Cardiac septum (tissue), 1 donor: ENCODE measurements at places on chromosomes 12 and 14. TPM values are rescaled to one million over a fixed set of nuclear protein-coding genes. Genes with fewer than 3 reads are reported as not detected.

Gene ZNF740
- total RNA-seq: 19.2 TPM

DNA sequence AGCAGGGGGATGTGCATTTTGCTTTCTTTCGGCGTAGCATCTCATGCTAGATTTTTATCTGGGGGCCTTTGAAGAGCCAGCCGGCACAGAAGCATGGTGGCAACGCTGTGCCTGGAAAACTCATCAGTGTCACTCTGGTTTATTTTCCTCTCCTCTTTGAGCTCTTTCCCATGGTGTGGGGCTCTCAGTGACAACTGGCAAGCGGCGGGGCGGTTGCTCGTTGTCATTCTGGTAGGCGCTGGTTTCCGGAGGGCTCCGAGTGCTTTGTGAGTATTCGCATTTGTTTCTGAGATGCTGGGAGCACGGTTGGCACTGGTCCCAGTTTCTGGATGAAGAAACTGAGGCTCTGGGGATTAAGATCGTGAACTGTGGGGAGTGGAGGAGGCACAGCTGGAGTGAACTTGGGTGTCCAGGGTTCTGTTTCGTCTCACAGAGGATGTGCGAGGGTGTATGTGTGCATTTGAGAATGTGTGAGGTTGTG, 23.3 kb downstream of the TPCN1 start:
- no peak for DNase-seq

GRCh38 chr12:4202918-4203317, 70.6 kb upstream of the CCND2 start:
- no peak for DNase-seq

- DNase-seq: no peak
Observed at GRCh38 chr12:125267114-125267513, 201.9 kb downstream of the AACS start.

Gene INHBC
- not detected for total RNA-seq

DNA sequence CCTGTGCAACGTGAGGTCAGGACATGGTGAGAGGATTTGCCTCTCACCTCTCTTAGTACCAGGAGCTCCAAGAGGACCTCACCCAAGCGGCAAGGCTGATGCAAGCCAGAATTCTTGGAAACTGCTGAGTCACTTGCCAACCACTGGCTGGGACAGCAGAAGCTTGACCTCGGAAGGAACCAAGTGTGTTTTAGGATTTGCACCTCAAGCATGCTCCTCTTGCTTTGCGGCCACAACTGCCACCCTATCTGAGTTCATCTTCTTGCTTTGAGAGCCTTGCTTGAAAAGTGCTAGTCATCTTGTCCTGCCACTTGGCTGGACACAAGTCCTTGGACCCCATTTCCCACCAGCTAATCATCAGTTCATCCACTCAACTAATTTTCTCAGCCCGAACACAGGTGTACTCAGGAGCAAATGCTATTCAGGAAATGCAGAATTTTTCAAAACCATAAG, 195.8 kb downstream of the SLC25A21 start:
- DNase-seq: no peak

DNA sequence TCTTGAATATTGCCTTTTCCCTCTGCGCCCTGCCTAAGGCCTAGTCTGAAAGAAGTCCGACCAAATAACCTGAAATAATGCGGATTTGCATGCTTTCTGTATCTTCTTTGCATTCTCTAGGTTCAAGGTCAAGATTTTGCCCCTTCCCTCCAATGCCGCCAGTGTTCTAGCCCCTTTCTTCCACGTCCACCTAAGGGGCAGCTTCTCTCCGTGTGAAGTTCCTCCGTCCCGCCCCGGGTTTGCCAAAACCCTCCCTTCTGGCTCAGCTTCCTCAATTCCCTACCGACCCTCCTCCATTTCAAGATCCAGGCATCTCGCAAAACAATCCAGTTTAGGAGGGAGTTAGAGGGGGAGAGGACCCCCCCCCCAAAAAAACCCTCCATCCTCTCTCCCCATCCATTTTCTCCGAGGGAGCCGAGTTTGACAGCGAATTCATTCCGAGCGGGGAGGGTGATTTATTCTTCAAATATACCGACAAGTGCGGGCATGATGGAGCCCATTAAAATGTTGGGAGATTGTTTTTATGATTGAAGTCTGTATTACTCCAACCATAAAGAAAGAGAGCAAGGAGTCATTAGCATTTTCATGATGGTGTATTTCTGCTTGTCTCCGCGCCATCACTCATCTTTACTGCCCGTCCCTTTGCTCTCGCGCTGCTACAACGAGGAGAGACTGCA, 20.9 kb upstream of the ATP5MC2 start:
- no peak for DNase-seq

- DNase-seq: no peak
Observed at GRCh38 chr12:8628731-8629130, 16.1 kb upstream of the AICDA start.

DNA sequence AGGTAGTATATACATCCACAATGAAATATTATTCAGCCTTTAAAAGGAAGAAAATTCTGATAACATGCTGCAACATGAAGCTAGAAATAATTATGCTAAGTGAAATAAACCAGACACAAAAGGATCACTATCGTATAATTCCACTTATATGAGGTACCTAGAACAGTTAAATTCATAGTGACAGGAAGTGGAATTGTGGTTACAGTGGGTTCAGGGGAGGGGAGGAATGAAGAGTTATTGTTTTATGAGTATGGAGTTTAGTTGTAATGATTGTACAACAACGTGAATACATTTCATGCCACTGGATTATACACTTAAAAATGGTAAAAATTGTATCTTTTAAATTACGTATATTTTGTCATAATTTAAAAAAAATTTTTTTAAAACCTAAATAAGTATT, 21.0 kb downstream of the EEA1 start:
- no peak for DNase-seq

DNA sequence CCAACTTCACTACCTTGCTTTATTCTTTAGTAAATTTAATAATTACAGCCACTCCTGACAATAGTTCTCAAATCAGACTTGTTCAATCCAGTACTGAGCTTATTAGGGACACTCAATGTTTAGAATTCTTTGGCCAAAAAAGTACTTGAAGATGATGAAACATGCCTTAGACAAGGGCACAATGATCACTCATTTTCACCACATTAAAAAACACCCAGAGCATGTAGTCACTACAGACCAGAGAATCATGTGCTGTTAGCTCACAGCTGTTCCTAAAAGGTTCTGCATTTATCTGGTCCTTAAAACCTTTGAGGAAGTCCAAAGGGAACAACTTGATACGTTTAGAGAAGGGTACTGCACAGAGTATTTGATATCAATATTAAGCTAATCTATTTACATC, 98.7 kb downstream of the INSM2 start:
- DNase-seq: no peak

DNA sequence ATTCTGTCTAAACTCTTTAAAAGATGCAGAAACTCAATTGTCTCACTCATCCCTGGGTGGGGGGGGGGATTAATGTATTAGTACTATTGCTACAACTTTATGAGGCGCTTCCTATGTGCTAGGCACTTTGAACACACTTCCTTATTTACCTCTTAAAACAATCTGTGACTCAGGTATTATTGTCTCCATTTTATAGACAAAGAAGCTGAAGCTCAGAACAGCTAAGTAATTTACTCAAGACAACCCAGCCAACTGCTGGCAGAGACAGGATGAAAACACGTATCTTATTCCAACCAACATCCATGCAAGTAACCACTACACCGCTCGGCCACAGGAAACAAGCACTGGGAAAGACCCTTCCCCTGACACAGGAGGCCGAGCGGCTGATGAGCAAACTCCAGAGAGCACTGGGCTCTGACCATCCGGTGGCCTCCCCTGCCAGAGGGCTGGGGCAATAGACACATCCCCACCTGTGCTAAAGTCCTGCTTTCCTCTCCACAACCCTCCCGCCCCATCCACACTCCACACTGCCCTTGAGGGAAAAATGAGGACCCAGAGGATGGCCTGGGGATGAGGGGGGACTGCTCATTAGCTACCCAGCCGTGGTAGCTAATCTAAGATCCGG, 244.2 kb downstream of the DPF3 start:
- no peak for DNase-seq

DNA sequence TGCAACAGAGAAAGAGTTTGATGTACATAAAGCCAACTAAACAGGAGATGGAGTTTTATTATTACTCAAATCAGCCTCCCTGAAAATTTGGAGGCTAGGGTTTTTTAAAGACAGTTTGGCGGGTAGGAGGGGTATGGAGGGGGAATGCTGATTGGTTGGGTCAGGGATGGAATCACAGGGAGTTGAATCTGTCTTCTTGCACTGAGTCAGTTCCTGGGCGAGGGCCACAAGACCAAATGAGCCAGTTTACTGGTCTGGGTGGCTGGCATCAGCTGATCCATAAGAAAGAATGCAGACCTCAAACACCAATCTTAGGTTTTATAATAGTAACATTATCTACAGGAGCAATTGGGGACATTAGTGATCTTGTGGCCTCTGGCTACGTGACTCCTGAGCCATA, 64.9 kb downstream of the RIN3 start:
- DNase-seq: no peak

DNA sequence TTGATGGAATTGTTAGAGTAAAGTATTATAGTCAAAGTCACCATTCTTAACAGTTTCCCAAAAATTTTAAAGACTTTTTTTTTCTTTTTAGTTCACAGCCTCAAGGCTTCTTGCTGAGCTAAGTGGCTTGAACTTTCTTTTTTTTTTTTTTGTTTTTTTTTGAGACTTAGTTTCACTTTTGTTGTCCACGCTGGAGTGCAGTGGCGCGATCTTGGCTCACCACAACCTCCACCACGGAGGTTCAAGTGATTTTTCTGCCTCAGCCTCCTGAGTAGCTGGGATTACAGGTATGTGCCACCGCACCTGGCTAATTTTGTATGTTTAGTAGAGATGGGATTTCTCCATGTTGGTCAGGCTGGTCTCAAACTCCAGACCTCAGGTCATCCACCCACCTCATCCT, 92.8 kb downstream of the SETD3 start:
- DNase-seq: no peak

DNA sequence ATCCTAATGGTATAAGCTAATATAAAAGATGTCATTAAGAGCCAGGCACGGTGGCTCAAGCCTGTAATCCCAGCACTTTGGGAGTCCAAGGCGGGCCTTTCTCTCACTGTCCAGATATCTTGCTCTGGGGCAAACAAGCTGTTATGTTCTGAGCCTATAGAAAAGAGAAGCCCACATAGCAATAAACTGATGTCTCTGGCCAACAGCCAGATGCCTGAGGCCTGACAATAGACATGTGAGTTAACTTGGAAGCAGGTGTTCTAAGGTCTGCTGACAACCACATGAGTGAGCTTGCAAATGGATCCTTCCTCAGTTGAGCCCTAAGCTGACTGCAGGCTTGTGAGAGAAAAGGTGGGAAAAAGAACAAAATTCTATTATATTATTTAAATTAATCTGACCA, 25.0 kb downstream of the YAF2 start:
- DNase-seq: no peak

Gene IRAK3
- 3.2 TPM for total RNA-seq

GRCh38 chr14:96267336-96267735, 11.3 kb downstream of the BDKRB1 start:
- DNase-seq: no peak

Gene CHURC1
- total RNA-seq: 82.6 TPM

DNA sequence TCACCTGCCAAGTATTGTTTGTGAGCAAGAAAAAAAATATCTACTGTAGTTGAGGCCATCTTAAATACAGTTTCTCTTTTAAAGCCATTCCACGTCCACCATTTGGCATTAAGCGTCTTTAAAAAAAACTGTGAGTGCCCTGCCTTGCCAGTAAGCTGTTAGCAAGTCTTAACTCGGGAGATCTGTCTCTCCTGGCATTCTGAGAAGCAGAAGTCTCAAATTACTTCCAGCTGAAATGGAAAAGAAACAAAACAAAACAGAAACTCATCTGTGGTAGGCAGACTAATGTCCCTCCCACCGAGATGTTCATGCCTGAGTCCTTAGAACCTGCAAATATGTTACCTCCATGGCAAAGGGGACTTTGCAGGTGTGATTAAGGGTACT, 126.2 kb downstream of the CRADD start:
- no peak for DNase-seq

DNA sequence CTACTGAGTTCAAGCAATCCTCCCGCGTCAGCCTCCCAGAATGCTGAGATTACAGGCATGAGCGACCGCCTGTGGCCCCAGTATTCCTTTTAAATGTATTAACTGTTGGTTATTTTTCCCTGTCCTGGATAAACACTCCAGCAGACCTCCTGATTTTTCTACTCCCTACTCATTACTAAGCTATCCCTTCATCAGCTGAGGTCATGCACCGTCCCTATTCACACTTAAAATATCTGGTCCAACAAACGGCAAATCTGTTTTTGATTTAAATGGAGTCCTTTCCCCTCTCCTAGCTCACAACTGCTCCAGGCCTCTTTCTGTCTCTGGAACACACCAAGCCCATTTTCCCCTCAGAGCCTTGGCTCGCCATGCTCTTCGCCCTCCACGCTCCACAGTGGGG, 1003.3 kb upstream of the TMEM132C start:
- no peak for DNase-seq

DNA sequence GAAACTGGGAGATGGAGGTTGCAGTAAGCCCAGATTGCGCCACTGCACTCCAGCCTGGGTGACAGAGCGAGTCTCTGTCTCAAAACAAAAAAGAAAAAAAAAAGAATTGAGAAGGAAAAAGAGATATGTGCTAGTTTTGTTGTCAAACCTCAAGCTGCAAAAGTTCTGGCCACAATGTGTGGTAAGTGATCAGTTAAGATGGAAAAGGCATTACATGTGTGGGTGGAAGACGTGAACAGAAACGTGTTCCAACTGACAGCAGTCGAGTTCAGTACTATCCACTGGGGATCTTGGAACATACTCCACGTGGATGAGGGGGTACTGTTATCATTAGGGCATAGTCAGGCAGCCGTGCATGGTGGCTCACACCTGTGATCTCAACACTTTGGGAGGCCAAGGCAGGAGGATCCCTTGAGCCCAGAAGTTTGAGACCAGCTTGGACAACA, 17.3 kb downstream of the GPR68 start:
- DNase-seq: no peak

GRCh38 chr12:106084014-106084671, 54.6 kb downstream of the NUAK1 start:
- DNase-seq: no peak

- peak; percentile 72 for DNase-seq
Observed at GRCh38 chr14:69483765-69484443, 624 bp upstream of the PLEKHD1 start.

- no peak for DNase-seq
Observed at GRCh38 chr14:83992857-83993256, 1537.1 kb upstream of the FLRT2 start.

- DNase-seq: no peak
Observed at GRCh38 chr14:31950764-31951637, 126.1 kb upstream of the ARHGAP5 start.

- no peak for DNase-seq
Observed at GRCh38 chr14:67683842-67684241, 9.4 kb upstream of the VTI1B start.

GRCh38 chr14:60184146-60184904, 19.1 kb upstream of the DHRS7 start:
- no peak for DNase-seq

- no peak for DNase-seq
Observed at GRCh38 chr12:95017482-95017881, 14.0 kb upstream of the NDUFA12 start.

GRCh38 chr12:57888409-57889157, 42.1 kb upstream of the CTDSP2 start:
- DNase-seq: no peak
